ENCODE measurements at places on chromosomes 12 and 14.

DNA sequence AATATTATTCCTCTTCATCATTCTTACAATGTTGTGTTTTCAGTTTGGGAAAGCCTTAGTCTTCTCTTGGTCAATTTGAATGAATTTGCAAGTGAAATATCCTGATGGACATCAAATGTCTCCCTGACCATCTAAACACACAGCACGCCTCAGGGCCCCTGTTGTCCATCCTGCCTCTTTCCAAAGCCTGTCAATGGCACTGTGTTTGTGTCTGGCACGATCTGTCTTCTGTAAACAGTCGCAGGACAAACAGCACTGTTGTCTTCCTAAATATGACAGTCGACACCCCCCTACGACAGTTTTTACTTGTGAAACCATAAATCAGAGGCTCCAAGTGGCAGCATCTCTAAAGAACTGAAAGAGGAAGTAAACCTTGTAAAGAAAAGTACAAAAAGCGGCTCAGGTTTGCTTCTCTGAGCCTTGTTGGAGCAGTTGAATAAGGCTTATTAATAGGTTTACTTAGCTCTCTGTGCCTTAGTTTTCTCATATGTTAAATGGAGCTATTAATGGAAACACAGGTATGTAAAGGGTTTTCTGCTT lies 285.8 kb downstream of the NRXN3 start:
- no peak for DNase-seq

DNA sequence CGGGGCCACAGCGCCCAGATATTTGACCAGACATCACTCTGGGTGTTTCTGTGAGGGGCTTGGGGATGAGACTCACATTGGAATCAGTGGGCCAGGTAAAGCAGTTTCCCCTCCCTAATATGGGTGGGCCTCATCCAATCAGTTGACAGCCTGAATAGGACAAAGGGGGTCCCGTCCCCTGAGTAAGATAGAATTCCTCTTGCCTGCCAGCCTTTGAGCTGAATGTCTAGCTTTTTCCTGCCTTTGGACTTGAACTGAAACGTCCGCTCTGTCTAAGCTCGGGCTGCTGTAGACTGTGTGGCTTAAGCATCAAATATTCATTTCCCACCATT lies 88.8 kb upstream of the DIO3 start:
- DNase-seq: no peak

DNA sequence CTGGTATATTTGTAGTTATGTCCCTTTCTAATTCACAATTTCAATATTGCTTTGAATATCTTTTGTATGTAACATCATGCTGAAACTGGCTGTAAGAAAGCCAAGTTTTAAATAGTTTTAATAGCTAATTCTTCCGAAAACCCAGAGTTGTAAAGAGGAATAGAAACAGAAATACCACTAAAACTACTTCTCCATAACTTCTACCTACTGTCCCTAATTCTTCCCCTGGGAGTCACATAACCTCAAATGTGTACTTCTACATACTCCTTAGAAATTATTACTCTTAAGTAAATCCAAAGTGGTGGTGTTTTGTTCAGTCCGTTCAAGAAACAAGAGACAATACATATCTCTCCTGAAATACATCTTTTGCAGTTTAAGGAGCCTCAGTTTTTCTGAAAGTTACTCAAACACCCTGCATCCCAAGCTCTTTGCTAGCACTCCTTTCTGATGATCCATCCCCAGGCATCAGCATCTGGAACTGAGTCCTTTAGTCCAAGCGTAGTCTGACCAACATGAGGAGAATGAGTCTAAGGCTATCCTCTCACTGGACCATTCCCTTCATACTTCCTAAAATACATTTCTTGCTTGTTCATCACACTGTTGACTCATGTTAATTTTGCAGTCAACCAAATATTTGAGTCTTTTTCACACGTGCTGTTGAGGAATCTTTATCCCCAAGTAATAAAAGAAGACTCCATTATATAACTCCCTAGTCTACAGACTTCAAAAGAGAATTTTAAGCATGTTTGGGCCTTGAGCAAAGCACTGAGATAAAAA lies 214.3 kb upstream of the NUDT4 start:
- peak; percentile 72 for DNase-seq

DNA sequence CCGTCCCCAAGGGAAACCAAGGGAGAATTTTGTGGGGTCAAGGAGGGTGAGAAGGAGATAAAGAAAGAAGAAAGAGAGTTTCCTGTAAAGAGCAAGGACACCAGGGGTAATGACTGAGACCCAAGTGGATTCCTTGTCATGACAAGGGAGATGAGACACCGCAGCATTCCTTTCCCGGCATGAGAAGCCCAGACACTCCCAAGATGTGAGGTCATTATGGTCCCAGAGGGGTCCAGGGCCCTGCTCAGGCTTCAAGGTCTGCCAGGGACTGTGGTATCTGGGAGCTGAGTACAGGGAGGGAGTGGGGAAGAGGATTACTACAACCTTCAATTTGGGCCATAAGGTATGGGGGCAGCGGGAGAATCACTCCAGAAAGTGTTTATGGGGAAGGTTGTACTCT lies 58.1 kb downstream of the SPTB start:
- no peak for DNase-seq

GRCh38 chr12:39588348-39588747 lies 31.3 kb downstream of the ABCD2 start:
- no peak for DNase-seq

DNA sequence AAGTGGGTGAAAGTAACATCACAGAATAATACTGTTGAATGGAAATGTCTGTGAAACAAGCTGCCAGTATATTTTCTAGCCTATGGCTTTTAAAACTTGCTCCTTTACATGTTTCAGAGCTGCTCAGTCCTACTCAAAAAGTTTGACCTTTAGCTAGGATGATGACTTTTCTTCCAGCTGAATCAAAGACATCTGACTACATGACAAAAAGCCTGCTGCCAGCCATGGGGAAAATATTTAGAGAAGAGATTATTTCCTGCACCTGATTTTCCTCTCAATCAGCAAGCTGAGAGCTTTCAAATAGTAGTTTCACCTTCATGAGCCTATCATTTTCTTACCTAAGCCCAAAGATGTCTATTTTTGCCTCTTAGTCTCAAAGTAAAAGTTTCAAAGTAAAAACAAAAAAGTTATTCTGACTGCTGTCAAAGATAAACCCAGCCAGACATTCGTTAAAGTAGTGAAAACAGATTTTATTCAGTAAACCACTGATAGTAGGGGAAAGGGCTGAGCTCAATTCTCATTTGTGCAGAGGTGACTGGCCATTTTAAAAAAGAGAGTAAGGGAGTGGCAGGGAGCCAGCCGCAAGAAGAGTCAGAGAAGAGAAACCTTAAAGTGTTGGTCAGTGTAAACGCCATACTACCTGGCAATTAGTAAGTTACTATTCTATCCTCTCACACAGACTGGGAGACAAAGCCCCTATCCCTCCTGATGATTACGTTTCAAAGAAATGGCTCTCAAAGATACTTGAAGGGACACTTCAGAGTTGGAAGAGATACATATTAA lies 2.2 kb downstream of the ATP6V1D start:
- DNase-seq: no peak

GRCh38 chr12:6083601-6084000 lies 40.9 kb downstream of the VWF start:
- DNase-seq: no peak

DNA sequence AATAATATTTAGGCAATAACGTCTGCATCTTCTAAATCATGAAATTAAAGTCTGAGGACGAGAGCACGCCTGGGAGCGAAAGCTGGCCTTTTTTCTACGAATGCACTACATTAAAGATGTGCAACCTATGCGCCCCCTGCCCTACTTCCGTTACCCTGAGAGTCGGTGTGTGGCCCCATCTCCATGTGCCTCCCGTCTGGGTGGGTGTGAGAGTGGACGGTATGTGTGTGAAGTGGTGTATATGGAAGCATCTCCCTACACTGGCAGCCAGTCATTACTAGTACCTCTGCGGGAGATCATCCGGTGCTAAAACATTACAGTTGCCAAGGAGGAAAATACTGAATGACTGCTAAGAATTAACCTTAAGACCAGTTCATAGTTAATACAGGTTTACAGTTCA lies 19.3 kb downstream of the CKB start:
- no peak for DNase-seq

- DNase-seq: no peak
Measured at GRCh38 chr12:10910380-10910779, 1.0 kb upstream of the TAS2R13 start.

- DNase-seq: no peak
Measured at GRCh38 chr14:71141701-71142374, 234.6 kb downstream of the PCNX1 start.

DNA sequence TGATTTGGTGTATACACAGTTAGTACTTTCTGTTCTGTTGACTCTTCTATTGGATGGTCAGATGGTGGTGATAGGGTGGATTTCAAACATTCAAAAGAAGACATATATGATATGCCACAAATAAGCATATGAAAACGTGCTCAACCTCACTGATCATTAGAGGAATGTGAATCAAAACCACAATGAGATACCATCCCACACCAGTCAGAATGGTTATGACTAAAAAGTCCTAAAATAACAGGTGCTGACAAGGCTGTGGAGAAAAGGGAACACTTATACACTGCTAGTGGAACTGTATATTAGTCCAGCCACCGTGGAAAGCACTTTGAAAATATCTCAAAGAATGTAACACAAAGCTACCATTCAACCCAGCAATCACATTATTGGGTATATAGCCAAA lies 425.5 kb downstream of the C12orf50 start:
- DNase-seq: no peak

DNA sequence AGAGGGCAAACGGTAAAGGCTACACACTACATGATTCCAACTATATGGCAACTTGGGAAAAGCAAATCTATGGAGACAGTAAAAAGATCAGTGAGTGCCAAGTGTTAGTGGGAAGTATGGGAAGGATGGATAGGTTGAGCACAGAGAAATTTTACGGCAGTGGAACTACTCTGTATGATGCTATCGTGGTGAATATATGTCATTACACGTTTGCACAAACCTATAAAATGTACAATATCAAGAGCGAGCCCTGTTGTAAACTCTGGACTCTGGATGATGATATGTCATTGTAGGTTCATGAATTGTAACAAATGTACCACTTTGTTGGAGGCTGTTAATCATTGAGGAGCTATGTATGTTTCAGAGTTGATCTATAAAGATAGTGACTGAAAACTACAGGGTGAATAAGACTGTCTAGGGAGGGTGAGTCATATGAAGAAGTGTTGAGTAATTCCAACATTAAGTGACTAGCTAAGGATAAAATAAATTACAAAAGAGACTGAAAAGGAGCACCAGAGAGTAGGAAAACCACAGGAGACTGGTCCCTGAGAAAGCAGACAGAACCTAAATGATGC lies 349.2 kb upstream of the LMO3 start:
- no peak for DNase-seq

DNA sequence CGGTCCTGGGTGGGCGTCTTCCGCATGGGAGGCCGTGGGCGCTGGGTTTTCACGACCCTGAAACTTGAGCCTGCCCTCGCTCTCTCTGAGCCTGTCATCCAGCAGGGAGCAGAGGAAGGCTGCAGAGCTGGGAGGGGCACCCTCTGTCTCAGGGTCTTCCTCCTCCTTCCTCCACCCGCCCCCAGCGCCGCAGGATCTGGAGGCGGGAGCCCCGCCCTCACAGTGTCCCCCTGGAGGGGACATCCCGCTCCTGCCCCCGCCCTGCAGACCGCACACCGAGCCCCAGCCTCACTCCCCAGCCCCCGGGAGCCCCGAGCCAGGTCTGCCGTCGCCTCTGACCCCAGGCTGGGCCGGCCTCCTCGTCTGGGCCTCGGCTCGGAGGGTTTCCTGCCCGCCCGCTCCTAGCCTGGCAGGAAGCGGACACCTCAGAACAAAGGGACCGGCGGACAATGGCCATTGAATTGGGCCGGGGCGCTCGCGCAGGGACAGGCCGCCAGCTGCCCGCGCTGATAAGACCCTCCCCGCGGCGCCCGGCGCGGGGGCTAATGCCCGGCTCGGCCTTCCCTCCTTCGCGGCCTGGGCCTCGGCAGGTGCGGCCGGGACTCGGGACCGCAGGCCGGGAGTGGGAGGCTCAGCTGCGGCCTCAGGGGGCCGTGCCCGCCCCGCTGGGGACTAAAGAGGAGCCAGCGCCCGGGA lies 15.3 kb upstream of the NUDT14 start:
- no peak for DNase-seq

DNA sequence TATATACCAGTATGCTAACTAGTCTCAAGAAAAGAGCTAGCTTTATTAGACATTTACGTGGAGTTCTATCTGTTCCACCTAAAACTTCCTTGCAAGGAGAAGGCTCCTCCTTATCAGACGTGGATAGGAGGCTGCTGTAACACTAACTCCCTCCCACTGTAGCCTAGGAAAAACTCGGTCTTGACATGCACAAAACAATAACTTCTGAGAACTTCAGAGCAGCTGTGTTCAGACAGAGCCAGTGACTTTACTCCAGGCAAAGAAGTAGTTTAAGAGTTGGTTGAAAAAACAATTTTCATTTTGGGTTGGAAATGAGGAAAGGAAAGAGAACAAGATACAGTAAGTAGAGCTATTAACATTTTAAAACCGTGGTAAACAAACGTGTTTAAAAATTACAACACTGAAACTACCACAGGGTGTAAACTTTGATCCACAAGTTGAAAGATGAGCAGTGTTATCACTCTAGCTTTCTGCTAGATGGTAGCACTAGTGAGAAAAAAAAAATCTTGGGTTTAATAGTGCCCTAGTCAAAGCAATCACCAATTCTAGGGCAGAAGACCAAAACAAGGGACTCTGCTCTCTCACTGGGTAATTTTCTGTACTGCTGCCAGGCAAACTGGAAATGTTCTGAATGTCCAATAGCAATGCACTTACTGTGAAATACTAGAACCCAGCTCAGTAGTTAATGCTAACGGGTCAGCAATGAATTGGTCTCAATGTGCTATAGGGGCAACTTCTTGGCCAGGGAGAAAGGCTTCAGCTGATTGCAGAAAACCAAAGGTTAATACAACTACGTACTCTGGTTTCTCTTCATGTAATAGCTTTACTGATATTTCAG lies 2.4 kb downstream of the ATF7 start:
- DNase-seq: peak; percentile 24

DNA sequence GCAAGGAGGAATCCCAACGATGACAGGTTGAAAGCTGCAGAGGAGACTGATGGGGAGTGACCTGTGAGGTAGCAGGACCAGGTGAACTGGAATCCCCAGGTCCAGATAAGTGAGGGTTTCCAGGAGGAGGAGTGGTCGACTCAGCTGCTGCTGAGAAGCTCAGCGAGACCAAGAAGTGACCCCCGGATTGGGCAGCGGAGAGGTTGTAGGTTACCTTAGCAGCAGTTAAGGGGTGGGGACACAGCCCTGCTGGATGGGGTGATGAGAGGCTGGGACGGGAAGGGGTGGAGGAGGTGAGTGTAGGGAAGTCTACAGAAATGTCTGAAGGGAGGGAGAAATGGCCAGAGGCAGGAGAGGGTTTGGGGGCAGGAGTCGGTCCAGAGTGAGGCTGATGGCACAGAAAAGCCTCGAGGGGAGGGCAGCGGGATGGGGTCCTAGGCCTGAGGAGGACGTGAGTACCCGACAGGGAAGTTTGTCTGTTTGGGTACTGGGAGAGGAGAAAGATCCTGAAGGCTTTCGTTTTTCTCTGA lies 2.6 kb upstream of the RCOR1 start:
- DNase-seq: no peak
